SJCRH30 (cell line): ENCODE measurements at places on chromosomes 12 and 14. TPM values are rescaled to one million over a fixed set of nuclear protein-coding genes. Genes with fewer than 3 reads are reported as not detected.

- peak overlapping the region; percentile 76 for H3K27ac ChIP-seq
- no peaks in the 10 kb centered on the region for H3K27me3 ChIP-seq
- no peaks in the 10 kb centered on the region for H3K36me3 ChIP-seq
- H3K4me3 ChIP-seq = peak overlapping the region; percentile 3; the same call in 1 of the 2 replicates
- H3K4me1 ChIP-seq = peaks cover 25% of the 10 kb centered on the region
- peak; percentile 74 for DNase-seq
These were observed 48.6 kb downstream of the ATXN7L3B start for GRCh38 chr12:74586251-74586650.

- H3K4me1 ChIP-seq = no peaks in the 10 kb centered on the region
- H3K27me3 ChIP-seq = peaks cover 34% of the 10 kb centered on the region
- H3K27ac ChIP-seq = no peak overlapping the region
- no peaks in the 10 kb centered on the region for H3K36me3 ChIP-seq
- DNase-seq = no peak
- no peak overlapping the region for H3K4me3 ChIP-seq
These were observed 350.4 kb downstream of the TMEM121 start for GRCh38 chr14:105876829-105877228.

MMP19 gene
- total RNA-seq = 0.91 and 1.0 TPM in 2 replicates

DNA sequence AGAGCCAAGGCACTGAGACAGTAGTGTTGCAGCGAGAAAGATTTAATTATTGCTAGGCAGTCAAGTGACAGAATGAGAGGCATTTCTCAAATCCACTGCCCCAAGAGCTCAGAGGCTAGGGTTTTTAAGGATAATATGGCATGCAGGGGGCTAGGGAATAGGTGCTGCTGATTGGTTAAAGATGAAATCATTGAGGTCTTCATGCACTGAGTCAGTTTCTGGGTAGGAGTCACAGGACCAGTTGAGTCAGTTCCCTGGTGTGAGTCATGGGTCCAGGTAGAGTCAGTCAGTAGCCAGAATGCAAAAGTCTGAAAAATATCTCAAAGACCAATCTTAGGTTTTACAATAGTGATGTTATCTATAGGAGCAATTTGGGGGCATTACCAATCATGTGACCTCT lies 323.8 kb downstream of the RGS6 start:
- DNase-seq = no peak
- H3K36me3 ChIP-seq = no peaks in the 10 kb centered on the region
- no peak overlapping the region for H3K27ac ChIP-seq
- no peaks in the 10 kb centered on the region for H3K4me1 ChIP-seq
- H3K4me3 ChIP-seq = no peak overlapping the region

- DNase-seq = no peak
- H3K36me3 ChIP-seq = peaks cover 29% of the 10 kb centered on the region
- no peak overlapping the region for H3K4me3 ChIP-seq
- no peak overlapping the region for H3K27ac ChIP-seq
These were observed 43.6 kb downstream of the SYNE3 start for GRCh38 chr14:95472819-95473251.

DNA sequence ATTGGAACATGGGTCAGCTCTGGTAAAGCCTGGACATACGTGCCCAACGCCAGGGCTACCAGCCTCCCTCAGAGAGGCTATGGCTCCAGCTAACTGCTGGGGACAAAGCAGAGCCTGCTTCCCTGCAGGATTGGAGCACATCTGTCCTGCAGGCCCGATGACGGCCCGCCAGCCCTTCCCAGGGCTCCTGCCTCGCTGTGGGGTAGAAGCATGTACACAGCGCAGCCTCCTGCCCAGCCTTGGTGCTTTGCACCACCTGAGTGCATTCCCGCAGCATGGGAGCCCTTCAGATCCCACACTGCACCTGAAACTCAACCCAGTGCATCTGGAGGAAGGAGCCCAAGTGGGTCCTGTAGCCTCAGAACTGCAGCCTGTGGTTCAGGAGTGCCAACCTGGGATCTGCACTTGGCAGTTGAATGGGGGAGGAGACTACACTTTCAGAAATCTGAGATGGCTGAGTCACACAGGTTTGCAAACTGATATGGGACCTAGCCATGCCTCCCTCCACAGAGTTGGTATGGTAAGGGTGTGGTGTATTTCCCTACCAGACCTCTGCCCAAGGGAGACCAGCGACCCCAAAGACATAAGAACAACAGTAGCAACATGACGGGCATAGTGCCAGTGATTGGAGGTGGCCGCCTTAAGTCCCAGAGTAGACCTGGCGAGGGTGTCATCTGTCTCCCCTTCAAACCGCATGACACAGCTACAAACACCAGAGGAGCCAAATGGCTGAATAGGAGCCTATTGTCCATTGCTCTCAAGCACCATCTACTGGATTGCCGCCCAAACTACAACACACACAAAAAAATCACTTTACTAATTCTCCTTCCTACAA lies 273.9 kb upstream of the MIS18BP1 start:
- no peaks in the 10 kb centered on the region for H3K4me1 ChIP-seq
- peak; percentile 76 for DNase-seq

DNA sequence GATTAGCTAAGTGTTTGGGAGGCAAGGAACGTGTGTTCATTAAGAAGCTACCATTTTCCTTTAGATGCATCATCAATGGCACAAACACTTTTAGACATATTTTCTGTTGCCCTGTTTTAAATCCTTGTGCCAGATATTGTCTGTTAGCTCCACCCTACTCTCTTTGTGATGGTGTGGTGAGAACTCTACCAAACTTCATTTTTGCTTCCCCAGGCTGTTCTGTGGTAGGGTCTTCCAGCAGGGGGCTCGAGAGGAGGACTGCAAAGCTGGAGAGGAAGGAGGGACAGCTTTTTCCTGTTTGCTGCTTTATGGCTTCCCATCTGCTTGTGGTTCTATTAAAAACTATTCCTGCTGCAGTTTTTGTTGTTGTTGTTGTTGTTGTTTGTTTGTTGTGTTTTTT lies 23.8 kb upstream of the STRAP start:
- H3K4me3 ChIP-seq = no peak overlapping the region
- no peaks in the 10 kb centered on the region for H3K36me3 ChIP-seq
- no peaks in the 10 kb centered on the region for H3K4me1 ChIP-seq
- no peaks in the 10 kb centered on the region for H3K27me3 ChIP-seq
- no peak for DNase-seq

DNA sequence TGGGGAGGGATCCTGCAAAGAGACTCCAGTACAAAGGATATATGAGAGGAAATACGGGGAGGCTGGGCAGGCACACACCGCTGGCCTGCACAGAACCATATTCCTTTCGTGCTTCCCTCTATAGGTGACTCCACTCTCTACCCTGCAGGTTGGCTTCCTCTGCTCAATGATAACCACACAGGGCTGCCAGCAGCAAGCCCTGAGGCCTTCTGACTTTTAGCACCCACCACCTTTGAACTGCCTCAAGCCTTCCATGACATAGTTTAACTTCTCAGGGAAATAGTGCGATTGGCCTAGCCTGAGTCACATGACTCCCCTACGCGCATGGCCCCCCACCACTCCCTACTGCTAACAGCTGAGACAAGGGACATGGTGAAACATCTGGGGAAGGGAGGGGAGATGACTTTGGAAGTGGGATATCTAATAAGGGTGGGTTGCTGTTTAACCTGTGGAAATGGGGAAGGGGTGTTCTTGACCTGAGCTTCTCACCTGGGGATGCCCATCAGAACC lies 3.0 kb upstream of the FOXN3 start:
- no peak overlapping the region for H3K27ac ChIP-seq
- H3K4me1 ChIP-seq = no peaks in the 10 kb centered on the region; the same call in 1 of the 2 replicates
- no peak overlapping the region for H3K4me3 ChIP-seq
- no peak for DNase-seq
- H3K36me3 ChIP-seq = no peaks in the 10 kb centered on the region

DNA sequence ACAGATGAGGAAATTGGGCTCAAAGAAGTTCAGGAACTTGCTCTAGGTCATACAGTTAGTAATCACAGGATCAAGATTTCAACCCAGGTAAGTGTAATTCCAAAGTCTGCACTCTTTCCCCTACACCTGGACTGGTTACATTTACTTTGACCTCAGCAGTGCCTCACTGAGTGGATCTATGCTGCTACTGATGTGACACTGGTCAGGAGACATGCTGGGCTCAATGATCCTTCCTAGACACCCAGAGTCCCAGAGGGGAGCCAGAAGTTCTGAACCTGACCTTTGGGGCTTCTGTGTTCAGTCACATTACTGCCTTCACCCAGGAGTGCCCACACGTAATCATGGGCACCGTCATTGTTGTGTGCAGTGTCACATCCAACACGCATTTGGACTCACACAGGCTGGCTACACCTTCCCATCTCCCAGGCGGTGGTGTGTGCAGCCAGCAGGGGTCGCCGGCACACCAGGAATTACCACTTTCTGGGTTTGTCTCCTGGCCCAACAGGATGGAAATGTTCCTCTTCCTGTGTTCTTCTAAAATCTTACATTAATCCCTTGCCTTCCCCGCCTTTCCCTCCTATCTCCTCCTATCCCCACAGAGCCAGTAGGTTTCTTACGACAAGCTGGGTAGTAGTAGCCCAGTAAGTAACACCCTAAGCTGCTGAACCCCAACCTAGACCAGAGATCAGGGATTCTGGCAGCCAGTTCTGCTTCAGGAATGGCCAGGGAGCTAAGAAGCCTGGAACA lies 25.6 kb downstream of the CALCOCO1 start:
- no peaks in the 10 kb centered on the region for H3K4me1 ChIP-seq
- H3K36me3 ChIP-seq = no peaks in the 10 kb centered on the region
- peak; percentile 76 for DNase-seq
- H3K27ac ChIP-seq = no peak overlapping the region
- no peaks in the 10 kb centered on the region; the same call in none of the 2 replicates for H3K27me3 ChIP-seq

DNA sequence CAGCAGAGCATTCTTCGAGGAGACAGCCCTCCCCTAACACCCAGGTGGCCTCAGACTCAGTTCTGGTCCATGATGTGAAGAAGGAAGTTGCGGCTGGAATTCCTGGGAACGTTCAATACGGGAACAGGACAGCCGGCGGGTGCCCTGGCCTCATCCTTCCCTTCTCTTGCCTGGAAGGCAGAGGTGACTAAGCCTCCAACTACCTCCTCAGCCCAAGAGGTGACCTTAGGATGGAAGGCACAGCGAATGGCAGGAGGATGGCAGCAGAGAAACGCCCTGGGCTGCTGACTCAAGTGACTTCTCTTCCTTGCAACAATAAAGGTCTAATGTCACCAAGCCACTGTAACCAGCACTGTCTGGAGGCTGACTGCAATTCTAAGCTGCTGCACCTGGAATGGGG lies 36.1 kb downstream of the DHX37 start:
- H3K27ac ChIP-seq = no peak overlapping the region
- no peak overlapping the region for H3K4me3 ChIP-seq
- H3K4me1 ChIP-seq = no peaks in the 10 kb centered on the region
- H3K27me3 ChIP-seq = no peaks in the 10 kb centered on the region
- H3K36me3 ChIP-seq = peaks cover 15% of the 10 kb centered on the region

DNA sequence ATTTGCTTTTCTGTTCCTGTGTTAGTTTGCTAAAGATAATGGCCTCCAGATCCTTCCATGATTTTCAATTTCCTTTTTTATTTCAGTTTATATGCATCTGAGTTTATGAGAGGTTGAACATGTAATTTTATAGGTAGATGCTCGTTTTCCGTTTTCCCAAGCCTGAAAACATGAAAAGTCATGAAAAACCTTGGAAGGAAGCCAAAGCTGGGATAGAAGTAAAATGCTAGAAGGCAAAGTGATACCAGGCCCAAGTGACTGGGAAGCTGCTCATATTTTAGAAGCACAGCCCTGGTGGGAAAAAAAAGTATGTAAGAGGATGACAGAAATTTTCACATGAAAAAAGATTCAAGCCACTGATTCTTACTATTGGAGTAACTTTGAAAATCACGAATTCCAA lies 290.8 kb downstream of the PRKD1 start:
- H3K36me3 ChIP-seq = no peaks in the 10 kb centered on the region
- H3K27me3 ChIP-seq = no peaks in the 10 kb centered on the region
- H3K4me3 ChIP-seq = no peak overlapping the region
- DNase-seq = peak; percentile 11

GRCh38 chr12:47193066-47193465 lies 113.3 kb upstream of the AMIGO2 start:
- no peak for DNase-seq
- H3K36me3 ChIP-seq = no peaks in the 10 kb centered on the region
- H3K27ac ChIP-seq = no peak overlapping the region
- no peaks in the 10 kb centered on the region; the same call in 1 of the 2 replicates for H3K27me3 ChIP-seq
- H3K4me1 ChIP-seq = no peaks in the 10 kb centered on the region

DNA sequence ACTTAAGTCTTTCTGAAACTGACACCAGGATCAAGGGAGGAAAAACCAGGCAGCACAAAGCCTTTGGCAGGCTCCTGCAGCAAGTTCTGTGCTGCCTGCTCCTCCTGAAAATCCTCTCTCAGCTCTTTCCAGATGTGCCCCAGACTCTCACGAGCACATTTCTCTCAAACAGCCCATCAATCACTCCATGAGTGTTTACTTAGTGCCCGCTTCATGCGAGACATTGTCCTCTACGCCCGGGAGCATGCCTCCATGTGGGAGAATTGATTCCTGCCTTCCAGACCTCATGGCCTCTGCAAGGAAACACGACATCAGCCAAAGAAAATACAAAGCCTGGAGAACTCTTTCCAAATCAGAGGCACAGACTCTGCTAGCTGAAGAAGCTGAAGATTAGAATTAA lies 46.5 kb upstream of the TSPAN11 start:
- no peaks in the 10 kb centered on the region for H3K4me1 ChIP-seq
- H3K27me3 ChIP-seq = peaks cover 2% of the 10 kb centered on the region; the same call in 1 of the 2 replicates
- no peak overlapping the region for H3K4me3 ChIP-seq

GRCh38 chr12:55682087-55682796 lies 25.5 kb downstream of the ITGA7 start:
- peak overlapping the region; percentile 35 for H3K4me3 ChIP-seq
- DNase-seq = no peak
- H3K27me3 ChIP-seq = no peaks in the 10 kb centered on the region
- H3K4me1 ChIP-seq = peaks cover 7% of the 10 kb centered on the region; the same call in 1 of the 2 replicates

DNA sequence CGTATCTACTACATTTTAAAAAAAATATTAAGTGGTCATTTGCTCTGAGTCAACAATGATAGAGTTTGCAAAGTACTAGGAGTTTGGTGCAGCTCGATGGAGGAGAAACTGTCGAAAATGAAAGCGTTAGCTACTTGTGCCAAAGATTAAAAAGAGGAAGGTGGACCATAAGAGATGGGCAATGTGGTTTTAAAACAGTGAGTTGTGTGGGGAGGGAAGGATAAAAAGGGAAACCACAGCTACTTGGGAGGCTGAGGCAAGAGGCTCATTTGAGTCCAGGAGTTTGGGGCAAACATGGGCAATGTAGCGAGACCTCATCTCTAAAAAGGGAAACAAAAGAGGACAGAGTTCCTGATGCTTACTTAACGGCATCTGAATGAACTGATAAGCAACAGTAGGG lies 18.2 kb upstream of the STRAP start:
- no peaks in the 10 kb centered on the region for H3K27me3 ChIP-seq
- no peak for DNase-seq
- no peaks in the 10 kb centered on the region for H3K4me1 ChIP-seq
- no peak overlapping the region for H3K4me3 ChIP-seq

GRCh38 chr14:74843653-74844052 lies 32.3 kb downstream of the PROX2 start:
- H3K4me1 ChIP-seq = peaks cover 3% of the 10 kb centered on the region; the same call in 1 of the 2 replicates
- no peaks in the 10 kb centered on the region for H3K27me3 ChIP-seq
- H3K36me3 ChIP-seq = no peaks in the 10 kb centered on the region; the same call in 1 of the 2 replicates
- no peak overlapping the region for H3K27ac ChIP-seq

SCN8A gene
- 0.33 and 0.67 TPM in 2 replicates for total RNA-seq

- H3K27ac ChIP-seq = peak overlapping the region; percentile 72
- no peaks in the 10 kb centered on the region for H3K27me3 ChIP-seq
- H3K4me3 ChIP-seq = no peak overlapping the region
- no peaks in the 10 kb centered on the region for H3K36me3 ChIP-seq
These were observed 175.8 kb upstream of the PRMT8 start for GRCh38 chr12:3315201-3315661.

ADAM21 gene
- 0.15 and 0.67 TPM in 2 replicates for total RNA-seq

- peaks cover 20% of the 10 kb centered on the region for H3K4me1 ChIP-seq
- no peak overlapping the region for H3K27ac ChIP-seq
- no peaks in the 10 kb centered on the region for H3K36me3 ChIP-seq
- no peak overlapping the region for H3K4me3 ChIP-seq
These were observed 204.3 kb downstream of the PPM1H start for GRCh38 chr12:62730649-62731048.
